Stomach (tissue), 19 donors: ENCODE measurements at places on chromosomes 6 and 20.

GRCh38 chr20:38271608-38272120 is 11.1 kb upstream of the KIAA1755 start:
- no peak for DNase-seq

DNA sequence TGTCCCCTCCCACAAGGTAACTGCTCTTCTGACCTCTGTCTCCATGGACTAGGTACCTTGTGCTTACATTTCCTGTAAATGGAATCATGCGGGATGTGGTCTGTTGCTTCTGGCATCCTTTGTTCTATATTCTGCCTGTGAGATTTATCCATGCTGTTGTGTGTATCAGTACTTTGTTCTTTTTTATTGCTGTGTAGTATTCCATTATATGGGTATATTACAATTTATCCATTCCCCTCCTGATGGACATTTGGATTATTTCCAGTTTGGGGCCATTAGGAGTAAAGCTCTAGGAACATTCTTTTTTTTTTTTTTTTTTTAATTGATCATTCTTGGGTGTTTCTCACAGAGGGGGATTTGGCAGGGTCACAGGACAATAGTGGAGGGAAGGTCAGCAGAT is 3.4 kb downstream of the C2 start:
- no peak for DNase-seq

DNA sequence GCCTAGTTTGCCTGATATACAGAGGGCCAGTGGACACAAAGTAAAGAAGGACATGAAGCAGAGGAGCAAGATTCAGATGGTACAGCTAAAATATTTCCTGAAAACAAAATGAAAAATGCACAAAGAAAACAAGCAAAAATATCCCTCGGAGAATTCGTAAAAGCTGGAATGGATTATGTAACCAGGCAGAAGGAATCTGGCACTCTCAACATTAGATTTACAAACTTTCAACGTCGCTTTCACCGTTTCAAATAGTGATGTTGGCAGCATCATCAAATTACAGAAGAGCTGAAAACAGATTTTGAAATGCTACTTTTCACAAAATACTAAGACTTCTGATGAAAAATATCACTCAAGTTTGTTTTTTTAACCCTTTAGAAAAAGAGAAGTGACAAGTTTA is 11.7 kb downstream of the SMLR1 start:
- no peak for DNase-seq

DNA sequence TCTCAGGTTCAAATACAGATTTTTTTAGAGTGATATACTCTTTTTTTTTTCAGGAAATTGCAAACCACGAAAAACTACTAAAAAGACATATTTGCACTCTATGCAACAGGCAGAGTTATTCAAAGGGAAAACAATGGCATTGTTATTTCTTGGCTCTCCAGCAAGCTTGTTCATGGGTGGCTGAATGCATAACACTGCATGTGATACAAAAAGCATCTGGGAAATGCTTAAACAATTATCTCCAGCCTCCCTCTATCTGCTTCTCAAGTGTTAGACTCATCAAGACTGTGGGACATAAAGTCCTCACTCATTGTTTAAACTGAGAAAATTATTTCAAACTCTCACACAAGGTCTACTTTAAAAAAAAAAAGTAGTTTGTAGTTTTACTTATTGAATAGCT is 7.3 kb upstream of the COL12A1 start:
- DNase-seq = no peak
